GM04503 (cell line): ENCODE measurements at places on chromosomes 5 and 9.
A peak's percentile ranks its signal among the peaks of the same experiment; 100 is the strongest.

DNA sequence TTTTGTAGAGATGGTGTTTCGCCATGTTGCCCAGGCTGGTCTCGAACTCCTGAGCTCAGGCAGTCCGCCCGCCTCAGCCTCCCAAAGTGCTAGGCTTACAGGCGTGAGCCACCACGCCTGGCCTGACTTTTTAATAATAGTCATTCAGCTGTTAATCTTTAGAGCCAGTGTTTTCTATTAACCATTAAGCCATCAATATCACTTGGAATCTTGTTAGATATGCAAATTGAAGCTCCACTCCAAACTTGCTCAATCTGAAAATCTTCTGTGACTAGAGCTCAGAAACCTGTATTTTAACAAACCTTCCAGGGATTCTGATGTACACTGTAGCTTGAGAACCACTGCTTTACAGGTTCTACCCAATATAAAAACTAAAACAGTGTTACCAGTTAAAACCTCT is 113.5 kb downstream of the CDC42SE2 start:
- no peak for DNase-seq

DNA sequence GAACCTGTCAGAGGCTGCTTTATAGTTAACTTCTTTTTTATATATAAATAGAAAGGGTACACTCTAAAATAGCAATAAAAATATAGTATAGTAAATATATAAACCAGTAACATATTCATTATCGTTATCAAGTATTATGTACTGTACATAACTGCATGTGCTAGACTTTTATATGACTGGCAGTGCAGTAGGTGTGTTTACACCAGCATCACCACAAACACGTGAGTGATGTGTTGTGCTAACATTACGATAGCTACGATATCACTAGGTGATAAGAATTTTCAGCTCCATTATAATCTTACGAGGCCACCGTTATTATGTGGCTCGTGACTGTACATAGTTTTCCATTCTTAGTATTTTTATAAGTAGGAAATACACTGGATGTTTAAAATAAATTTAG is 43.8 kb upstream of the MEF2C start:
- no peak for DNase-seq

DNA sequence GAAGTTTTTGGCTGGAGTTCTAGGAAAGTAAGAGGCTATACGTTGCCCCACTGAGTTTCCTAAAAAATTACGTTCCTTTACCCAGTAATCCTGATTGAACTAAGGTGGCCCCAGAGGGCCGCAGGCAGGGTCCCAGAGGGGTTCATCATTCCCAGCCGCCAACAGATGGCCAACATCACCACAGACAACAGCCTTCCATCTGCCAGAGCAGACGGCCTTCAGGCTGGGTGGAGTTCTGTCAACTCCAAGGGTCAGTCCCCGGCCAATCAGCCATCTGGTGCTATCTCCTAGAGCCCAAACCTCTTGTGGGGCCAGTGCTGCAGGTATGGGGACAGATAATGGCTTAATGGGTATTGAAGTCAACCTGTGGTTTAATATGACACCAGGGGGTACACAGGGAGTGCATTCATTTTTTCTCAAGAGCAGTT is 30.4 kb downstream of the TBC1D2 start:
- no peak for DNase-seq

DNA sequence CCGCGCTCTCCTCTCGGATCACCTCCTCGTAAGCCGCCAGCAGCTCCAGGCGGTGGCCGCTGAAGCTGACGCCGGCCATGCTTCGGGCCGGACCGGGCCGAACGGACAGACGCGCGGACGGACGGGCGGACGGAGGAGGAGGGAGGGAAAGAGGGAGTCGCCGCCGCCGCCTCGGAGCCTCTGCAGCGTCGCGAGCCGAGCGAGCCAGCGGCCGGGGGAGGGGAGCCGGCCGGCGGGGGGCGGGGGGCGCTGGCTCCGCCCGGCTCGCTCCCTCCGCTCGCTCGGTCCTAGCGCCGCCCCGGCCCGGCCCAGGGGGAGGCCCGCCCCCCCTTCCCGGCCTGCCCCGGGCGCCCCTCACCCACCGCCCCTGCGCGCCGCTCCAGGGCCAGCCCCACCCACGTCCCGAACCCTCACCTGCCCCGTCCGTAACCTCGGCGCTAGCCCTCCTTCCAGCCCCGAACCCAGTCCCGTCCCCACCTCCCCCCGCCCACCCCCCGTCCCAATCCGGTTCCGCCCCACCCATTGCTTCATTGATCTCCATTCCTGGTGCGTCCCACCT is at the start of gene DBN1:
DBN1 (minus strand) TSS at position 192 of the 559 bp plus-strand sequence; CDS start at position 79, 113 bp downstream.
- DNase-seq = no peak

DNA sequence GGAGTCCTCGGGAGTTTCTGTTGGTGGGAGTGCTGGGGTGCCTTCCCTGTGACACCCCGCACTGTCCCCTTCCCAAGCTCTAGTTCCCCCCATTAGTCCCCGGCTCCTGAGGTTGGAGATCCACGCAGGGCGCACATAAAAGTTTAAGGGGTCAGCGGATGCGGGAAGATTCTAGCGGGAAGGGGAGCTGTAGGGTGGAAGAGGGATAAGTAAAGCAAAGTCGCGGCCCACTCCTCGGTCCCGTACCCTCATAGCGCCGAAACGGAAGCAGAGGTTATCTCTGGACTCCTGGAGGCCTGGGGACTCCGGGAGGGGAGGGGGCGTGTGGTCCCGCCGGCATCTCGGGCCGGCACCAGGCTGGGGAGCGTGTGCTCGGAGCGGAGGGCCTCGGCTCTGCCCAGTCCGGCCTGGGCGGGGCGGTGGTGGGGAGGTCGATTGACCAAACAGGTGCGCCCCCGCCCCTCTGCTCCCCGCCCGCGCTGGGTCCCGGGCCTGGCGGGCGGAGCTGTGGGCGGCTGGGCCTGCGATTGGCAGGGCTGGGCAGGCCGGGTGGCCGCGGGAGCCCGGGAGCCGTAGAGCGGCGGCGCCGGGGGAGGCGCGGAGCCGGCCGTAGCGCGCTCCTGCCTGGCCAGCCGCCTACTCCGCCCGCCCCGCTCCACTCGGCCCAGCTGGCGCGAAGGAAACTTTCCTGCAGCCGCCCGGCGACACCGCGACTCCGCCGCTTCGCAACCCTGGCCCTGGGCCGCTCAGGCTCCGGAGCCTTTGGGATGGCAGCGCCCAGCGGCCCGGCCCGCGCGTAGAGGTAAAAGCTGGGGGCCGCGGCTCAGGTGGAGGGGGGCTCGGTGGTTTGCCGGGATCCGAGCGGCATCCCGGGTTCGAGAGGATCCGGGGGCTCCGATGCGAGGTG is 52.2 kb upstream of the DAB2IP start:
- no peak for DNase-seq

- DNase-seq = no peak
These were observed 1.6 kb downstream of the NREP start for GRCh38 chr5:111755345-111755941.

- peak; percentile 26 for DNase-seq
These were observed 30.3 kb downstream of the SLC25A46 start for GRCh38 chr5:110769000-110769681.

DNA sequence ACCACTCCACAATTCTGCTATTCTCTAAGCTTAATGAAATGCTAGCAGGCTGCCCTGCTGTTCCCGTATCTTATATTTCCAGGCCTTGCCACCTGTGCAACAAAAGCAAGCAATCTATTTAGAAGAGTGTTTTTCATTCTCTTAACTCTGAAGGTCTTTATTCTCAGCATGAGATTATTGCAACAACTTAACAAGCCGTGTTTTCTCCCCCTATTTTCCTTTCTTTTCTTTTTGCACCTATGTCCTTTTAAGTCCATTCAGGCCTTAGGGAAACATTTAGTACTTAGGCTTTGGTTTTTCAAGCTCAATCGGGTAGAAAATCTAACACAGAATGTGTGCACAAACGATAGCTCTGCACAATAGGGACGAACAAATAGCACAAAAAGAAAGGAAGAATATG is 89.6 kb upstream of the DMRTA1 start:
- DNase-seq = no peak

DNA sequence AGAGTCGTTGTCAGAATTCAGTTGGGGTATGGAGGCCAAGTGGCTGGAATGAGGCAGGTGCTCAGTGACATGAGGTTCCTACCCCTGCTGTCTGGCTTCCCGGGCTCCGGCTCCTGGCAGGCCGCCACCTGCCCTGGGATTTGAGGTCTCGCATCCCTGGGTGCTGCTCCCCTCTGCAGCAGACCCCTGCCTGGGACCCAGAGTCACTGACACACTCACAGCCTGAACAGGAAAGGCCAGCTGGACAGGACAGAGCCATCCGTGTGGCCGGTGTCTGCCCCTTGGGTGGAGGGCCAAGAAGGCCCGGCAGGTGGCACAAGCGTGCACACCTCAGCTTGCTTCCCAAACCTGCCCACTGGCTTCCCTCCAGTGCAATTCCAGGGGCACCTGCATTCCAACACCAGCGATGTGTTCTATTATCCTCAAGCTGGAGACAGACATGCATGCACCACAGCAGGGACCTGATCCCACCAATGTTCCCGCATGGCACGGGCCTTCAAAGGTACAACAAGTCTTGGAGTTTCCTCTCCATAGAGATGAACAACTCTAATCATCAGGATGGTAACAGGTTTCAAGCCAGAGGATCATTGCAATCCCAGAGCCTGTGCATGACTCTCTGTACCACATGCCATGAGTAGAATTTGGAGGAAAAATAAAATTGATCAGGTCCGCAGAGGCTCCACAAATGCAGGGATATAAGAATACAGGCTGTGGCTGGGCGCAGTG is 45.6 kb upstream of the RNF130 start:
- DNase-seq = no peak

DNA sequence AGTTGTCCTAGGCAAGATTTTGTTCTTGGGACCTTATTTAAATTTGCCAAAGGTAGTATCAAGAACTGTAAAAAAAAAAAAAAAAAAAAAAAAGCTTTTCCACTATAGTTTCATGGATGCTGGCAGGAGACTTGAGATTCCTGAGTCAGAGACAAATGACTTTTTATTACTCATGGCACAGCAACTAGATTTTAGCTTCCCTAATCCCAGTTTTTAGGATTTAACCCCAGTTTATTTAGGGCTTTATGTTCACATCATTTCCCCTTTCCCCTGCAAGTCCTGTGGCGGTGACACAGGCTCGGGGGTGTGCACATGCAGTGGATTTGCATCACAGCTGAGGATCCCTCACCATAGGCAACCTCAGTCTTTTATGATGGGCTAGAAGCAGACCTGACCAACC is 144.9 kb downstream of the GOLPH3 start:
- DNase-seq = no peak

GRCh38 chr9:89422151-89422975 is 75.5 kb downstream of the SEMA4D start:
- DNase-seq = peak; percentile 36

DNA sequence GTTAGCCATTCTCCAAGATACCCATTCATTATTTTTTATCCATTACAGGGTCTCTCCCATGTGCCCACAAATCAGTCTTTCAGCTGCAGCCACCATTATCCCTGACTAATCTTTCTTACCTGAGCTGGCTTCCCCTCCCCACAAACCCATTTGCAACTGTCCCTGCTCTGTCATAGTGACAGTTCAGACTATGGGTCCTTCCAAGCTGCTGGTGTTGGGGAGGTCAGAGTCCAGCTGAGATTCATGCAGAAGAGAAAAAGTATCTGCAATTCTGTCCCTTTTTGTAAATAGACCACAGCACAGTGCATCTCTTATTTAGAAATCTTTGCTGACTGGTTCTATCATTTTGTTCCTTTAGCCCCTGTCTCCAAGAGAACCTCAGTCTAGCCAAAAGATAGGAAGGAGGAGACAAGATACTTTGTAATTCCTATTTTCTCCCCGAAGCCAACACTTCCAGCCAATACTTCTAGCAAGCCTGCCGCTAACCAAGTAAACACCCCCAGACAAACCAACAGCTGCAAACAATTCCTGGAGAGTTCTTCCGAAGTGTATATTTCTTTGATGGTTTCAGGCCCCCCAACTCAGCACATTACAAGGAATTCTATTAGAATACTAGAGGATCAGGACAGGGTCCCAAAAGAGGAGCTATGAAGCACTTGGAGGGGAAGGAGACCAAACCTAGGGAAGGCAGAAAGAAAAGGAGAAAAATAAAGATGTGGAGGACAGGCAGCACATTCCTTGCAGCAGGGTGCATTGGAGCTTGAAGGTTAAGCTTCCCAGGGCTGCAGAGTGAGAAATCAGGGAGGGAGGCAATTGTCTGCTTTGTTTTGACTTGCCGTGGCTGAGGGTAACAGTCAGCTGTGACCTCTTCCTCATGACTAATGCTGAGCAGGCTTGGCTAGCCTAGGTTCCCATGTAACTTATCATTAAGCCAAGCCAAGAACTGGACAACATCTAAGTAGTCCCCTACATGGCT is 148.5 kb downstream of the SGCD start:
- DNase-seq = peak; percentile 87

- no peak for DNase-seq
These were observed 137.1 kb upstream of the SMIM23 start for GRCh38 chr5:171648279-171649074.

DNA sequence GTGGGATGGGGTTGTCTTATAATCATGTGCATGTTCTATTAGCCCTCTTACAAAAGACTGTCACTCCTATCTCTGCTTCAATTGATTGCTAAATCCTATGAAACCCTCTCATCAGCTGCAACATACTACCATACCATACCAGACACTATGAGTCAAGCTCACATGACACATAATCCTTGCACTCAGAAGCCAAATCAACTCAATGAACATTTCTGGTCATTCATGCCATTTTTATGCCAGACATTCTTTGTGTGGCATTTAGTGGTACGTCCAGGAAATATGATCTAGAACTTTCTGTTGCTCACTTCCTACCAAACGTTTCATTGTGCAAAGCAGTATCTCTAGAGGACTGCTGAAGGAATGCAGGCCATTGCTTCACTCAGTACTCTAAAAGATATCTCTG is 159.2 kb upstream of the GNA14 start:
- peak; percentile 88 for DNase-seq

DNA sequence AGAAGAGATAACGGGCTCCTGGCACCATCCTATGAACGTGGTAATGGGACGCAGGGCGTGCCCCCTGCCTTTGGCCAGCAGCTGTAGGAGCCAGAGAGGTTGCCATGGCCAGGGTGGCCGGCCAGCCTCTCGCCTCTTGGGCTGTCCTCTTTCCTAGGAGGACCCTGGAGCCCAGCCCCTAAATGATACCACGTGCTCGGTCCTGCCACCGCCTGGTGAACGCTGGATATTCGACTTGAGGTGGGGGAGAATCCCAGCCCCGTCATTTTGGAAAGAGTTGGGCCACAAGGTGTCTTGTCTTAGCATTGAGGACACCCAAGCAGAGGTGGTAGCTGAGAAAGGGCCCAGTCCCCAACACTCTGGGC is 391 bp upstream of the NRG2 start:
- no peak for DNase-seq

- DNase-seq = no peak
These were observed 86.1 kb upstream of the SARDH start for GRCh38 chr9:133824106-133824801.

DNA sequence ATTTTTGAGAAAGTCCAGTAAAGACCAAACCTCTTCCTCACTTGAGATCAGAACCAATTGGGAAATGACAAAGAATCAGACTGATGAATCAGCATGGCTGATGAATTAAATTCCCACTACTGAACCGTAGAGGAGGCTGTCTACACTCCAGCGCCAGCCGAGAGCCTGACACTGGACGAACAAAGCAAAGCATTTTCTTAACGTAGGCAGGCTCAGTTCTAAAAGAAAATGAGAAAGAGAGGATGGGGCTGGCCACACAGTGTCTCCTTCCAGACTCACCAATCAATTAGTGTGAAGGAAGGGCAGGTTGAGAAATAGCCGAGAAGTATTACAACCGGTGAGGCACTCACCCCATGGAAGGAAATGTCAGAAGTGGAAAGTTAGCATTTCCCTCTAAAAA is 49.4 kb downstream of the ITGA1 start:
- no peak for DNase-seq

- DNase-seq = peak; percentile 38
These were observed 195.6 kb upstream of the RAI14 start for GRCh38 chr5:34460496-34460895.

GRCh38 chr5:6585939-6586646 is 46.8 kb downstream of the NSUN2 start:
- DNase-seq = no peak
